ENCODE measurements at places on chromosomes 16 and 17.

DNA sequence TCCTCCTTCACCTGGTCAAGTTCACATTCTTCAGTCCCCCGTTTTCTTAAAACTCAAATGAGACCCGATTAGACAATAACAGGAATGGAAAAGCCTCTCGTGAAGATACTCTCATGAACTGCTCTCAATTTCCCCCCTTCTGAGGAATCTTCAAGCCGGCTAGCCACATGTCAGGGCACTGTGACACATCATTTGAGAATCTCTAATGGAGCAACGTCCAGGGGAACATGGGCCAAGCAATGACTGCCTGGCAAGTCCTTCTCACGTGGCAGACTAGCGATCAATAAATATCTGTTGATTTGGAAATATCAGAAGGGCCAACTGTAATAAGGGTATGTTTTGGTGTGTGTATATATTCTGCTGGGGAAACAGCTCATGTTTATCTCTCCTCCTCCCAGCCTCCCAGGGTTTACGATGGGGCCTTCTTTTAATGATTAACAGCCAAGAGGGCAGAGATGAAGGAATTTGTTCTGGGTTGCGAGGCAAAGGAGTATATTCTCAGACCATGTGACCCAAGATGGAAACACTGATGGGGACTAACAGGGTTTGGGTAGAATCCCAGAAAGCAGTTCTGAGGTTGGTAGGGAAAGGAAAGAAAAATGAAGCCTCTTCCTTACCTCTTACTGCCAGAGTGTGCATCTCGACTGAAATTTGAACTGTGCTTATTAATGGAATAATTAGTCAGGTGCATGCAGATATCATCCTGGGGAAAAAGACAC, 21.4 kb downstream of the TTLL6 start:
- no peak for DNase-seq

GRCh38 chr17:69058165-69058564, 2.6 kb downstream of the ABCA9 start:
- DNase-seq = no peak

DNA sequence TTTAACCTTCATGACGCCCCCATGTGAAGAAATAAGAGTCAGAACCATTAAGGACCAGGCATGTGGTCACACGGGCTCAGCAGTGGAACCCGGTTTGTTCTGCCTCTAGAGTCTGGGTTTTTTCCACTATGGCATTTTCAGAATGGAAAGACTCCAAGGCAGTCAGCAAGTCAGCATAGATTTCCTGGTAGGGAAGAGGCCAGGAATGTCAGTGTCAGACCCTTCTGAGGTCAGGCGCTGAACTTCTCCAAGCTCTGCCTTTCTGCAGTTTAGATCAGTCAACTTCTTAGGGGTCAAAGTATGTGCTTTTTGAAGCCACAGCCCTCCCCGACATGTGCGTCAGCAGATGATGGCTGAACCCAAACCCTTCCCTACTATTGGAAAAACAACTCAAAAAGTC, 3.9 kb downstream of the SSTR2 start:
- DNase-seq = no peak

GRCh38 chr16:69762814-69763598, 874 bp downstream of the WWP2 start:
- DNase-seq = no peak

GRCh38 chr17:13086142-13086769, 68.4 kb upstream of the ELAC2 start:
- no peak for DNase-seq
